ENCODE measurements at places on chromosomes 12 and 14.

- no peak for DNase-seq
Observed at GRCh38 chr14:43411841-43412240, 1095.2 kb downstream of the FSCB start.

- DNase-seq, result no peak
Observed at GRCh38 chr12:107448198-107448597, 237.4 kb upstream of the PWP1 start.

DNA sequence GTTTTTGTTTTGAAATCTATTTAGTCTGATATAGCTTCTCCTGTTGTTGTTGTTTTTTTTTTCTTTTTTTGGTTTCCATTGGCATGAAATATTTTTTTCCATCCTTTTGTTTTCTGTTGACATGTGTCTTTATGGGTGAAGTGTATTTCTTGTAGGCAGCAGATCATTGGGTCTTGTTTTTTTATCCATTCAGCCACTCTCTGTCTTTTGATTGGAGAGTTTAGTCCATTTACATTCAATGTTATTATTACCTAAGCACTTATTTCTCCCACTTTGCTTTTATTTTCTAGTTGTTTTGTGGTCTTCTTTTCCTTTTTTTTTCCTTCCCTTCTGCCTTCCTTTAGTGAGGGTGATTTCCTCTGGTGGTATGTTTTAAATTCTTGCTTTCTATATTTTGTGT is 193.6 kb upstream of the TMEM260 start:
- DNase-seq, result no peak

- no peak for DNase-seq
Observed at GRCh38 chr12:117850048-117850447, 118.7 kb downstream of the KSR2 start.

DNA sequence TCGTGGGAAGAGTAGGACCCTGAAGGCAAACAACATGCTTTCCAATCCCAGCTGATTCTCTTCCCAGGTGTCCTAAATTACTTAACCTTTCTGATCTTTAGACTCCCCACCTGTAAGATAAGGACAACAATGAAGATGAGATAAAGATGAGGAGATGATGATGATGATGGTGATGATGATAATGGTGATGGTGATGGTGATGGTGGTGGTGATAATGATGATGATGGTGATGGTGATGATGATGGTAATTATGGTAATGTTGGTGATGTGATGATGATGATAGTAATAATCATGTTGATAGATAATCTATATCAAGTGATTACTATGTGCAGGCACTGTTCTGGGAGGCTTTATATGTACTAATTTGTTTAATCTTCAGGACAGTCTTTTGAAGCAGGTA is 48.3 kb downstream of the NR1H4 start:
- DNase-seq, result no peak

- no peak for DNase-seq
Observed at GRCh38 chr14:77290705-77291104, 19.7 kb upstream of the NGB start.

GRCh38 chr14:92783813-92784431 is 10.2 kb upstream of the GOLGA5 start:
- no peak for DNase-seq

GRCh38 chr12:91213-91612 is 24.6 kb downstream of the IQSEC3 start:
- DNase-seq, result no peak

DNA sequence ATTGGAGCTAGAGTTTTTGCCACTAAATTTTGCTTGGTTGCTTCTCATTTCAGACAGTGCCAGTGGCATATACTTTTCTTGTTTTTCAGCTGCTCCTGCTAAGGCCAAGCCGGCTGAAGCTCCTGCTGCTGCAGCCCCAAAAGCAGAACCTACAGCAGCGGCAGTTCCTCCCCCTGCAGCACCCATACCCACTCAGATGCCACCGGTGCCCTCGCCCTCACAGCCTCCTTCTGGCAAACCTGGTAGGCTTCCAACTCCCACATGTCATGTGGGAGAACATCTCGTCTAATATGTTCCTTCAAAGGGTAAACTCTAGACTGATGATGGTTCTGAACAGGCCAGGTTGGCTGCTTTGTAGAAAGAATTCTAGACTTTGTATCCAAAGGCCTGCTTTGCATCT is 11.0 kb downstream of the DLST start:
- DNase-seq, result no peak

- no peak for DNase-seq
Observed at GRCh38 chr14:101355284-101355683, 206.0 kb upstream of the DIO3 start.

DNA sequence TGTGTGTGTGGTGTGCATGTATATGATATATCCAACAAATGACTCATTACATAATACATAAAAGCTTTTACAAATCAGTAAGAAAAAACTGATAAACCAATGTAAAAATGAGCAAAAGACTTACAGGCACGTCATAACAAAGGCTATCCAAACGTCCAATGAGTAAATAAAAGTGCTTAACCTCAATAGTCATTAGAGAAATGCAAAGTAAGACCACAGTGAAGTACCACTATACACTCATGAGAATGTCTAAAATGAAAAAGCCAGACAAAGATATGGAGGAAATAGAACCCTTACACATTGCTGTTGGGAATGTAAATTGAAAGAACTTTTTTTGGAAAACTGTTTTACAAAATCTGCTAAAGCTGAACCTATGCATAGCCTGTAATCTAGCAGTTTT is 7.8 kb downstream of the ABCD2 start:
- no peak for DNase-seq

GRCh38 chr12:100688451-100688864 is 106.1 kb upstream of the ANO4 start:
- no peak for DNase-seq

- DNase-seq, result no peak
Observed at GRCh38 chr12:86712425-86712843, 456.2 kb upstream of the MGAT4C start.

GRCh38 chr12:47887529-47887928 is 17.3 kb downstream of the VDR start:
- no peak for DNase-seq

DNA sequence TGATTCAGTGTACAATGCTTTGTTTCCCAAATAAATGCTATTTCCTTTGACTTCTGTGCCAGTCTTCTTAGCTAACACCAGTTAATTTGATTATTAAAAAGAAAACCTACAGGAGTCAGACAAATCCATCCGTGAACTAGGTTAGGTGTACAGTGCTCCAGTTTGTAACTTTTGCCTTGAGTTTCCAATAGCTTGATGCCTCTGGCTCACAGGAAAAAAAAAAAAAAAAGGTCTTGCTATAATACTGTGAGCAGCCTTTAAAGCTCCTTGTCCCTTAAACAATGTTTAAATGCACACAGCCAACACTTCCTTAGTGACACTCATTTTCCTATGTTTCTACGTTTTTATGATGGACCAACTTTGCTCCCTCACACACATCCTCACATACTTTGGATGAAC is 71.8 kb upstream of the TMX1 start:
- DNase-seq, result no peak

DNA sequence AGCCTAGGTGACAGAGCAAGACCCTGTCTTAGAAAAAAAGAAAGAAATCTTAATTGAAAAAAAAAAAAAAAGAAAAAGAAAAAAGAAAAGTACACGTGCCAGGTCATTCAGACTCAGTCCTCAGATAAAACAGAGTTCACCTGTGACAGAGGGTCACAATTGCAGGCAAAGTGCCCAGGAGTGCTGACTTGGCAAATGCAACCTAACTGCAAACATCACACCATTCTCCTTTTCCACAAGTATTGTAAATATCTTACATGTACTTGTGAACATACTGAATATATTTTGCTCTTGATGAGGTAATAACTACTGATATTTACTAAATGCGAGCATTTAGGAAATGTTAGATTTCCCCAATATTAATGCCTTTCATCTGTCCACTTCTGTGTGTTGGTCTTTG is 9.0 kb upstream of the COL2A1 start:
- no peak for DNase-seq

- no peak for DNase-seq
Observed at GRCh38 chr14:67056684-67057083, 132.6 kb upstream of the GARIN2 start.

- no peak for DNase-seq
Observed at GRCh38 chr14:89134640-89135039, 282.4 kb downstream of the FOXN3 start.

DNA sequence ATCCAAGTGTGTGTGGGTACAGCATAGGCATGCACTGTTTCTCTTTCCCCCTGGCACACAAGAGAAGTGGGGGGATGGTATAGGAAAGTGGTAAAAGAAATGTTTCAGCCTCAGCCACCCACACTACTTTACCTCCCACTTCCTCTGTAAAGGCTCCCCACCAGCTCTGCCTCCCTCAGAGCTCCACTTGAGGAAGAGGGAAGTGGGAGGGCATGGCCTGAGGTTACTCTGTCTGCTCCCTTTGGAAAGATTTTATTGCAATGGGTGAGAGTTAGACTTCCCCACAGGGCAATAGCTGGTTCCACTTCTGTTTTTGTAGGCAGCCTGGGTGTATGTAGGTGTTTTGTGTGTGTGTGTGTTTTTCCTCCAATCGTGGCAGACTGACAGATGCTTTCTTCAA is 145.3 kb downstream of the SSPN start:
- DNase-seq, result no peak

DNA sequence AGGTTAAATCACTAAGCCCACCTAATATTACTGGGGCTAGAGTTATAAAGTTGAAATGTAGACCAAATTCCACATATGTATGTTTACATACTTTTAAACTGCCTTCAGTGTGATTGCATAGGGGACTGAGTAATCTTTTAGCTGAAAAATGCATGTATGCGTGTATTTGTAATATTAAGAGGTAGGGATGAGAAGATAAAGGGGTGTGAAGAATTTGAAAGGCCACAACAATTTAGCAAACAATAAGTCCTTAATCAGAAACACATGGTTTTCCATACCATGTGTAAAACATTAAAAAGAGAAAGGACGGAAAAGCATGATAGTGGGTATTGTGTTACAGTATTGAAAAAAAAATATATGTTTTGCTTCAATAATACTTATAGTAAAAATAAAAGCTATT is 919.9 kb upstream of the FLRT2 start:
- no peak for DNase-seq

- no peak for DNase-seq
Observed at GRCh38 chr14:93059917-93060545, 55.7 kb downstream of the ITPK1 start.

DNA sequence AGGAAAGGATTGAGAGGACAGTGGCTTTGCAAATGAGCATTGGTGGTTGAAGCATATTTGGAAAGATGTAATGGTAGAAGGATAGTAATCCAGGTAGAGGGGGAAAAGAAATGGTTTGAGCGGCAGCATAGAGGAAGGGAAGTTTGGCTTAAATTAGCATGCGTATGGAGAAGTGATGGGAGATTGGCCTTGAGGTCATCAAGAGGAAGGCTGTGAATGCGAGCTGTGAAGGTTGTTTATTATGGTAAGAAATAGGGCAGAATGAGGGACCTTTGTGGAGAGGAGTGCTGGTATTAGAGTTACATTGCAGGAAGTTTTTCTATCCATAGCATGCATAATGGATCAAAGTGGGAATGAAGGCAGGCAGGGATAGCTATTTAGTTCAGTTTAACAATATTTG is 162.1 kb downstream of the TMTC2 start:
- DNase-seq, result no peak

DNA sequence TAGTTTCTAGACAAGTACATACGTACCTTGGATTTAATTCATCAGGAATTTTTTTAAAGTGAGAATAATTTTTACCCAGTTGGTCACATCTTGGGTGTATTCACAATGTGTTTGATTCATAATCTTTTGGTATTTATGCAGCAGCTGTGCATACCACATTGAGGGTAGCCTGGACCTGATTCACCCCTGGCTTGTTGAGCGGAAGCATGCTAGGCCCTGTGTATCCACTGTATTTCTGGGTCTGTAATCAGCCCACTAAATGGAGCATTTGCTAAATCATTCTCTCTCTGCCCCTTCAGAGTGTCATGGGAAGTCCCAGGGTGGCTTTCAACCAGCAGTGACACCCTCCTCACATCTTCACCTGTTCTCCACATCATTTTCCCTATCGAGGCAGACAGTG is 203.8 kb upstream of the RGS6 start:
- DNase-seq, result no peak
